ENCODE measurements at places on chromosomes 11 and 22.

DNA sequence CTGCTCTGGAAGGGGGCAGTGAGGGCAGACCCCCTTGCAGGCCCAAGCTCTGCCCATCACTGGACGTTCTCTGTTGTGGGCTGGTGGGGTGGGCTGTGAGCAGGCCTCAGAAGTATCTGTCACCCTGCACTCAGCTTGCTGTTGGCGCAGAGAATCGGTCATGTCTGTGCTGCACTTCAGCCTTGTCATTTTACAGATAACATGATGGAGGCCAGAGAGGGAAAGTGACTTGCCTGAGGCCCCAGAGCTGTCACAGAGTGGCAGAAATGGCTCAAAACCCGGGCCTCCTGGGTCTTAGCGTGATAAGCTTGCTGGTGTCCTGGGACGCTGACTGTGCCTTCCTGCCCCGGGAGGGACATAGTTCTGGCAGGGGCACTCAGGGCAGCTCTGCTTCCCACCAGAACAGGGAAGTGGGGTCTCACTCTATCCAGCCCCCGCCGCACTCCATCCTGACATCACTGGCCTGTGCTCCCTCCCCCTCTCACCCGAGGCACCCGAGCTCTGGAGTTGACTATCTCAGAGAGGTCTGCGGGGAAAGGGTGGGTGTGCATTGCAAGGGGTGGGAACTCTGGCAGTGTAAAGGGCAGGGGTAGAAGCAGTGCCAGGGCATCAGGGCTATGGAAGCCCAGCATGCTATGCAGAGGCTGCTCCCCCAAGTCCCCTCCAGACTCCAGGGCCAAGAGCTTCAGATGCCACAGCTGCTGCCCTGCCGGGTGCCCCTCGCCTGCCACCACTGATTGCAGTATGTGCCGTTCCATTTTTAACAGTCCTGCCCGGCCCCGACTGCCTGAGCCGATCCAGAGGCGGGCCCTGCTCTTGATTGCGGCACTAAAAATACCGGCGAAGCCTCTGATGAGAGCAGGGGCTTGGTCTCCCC lies 50.4 kb upstream of the NECTIN1 start:
- no peak for DNase-seq

DNA sequence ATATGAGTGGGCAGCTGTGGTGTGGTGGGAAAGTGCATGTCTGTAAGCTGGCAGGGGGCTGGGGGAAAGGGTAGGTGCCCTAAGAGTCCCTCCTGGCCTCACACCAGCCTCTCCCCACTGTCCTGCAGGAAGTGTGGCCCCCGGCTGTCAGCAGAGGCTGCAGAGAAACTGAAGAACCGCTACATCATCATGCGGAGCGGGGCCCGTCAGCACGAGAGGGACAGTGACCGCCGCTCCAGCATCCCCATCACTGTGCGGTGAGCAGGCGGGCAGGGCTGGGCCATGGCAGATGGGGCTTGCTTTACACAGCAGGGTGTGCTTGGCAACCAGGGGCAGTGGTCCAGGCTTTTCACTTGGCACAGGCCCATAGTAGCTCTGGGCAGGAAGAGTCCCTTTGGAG lies 19.8 kb downstream of the MCM5 start:
- no peak for DNase-seq

DNA sequence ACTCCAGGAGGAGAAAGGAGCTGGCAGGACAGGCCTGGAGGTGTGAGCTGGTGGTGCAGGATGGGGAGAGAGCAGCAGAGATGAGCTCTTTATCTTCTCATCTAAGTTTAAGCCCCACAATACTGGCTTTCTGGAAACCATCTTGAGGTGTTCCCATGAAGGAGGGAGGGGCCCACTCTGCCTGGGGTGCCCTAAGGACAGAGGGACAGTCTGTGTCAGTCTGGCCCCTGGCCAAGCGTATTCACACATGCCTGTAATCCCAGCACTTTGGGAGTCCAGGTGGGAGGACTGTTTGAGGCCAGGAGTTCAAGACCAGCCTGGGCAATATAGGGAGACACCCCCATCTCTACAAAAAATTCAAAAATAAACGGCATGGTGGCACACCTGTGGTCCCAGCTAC lies 8.9 kb downstream of the SERHL2 start:
- no peak for DNase-seq

DNA sequence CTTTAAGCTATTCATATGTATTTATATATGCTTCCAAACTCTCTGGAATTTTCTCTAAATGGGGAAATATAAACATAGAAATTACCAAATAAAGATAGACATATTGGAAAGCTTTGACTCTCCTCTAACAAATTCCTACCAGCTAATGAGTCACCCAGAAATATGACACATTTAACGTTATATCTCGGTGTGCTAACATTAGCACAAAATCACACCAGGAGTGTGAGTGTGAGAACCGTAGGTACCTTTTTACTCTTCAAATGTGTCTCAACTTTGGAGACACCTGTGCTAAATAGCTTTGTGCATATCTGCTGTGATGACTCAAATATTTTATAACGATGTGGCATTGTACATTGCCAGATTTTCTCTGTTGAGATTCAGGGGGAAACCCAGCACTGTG lies 714.4 kb downstream of the METTL15 start:
- DNase-seq: no peak

DNA sequence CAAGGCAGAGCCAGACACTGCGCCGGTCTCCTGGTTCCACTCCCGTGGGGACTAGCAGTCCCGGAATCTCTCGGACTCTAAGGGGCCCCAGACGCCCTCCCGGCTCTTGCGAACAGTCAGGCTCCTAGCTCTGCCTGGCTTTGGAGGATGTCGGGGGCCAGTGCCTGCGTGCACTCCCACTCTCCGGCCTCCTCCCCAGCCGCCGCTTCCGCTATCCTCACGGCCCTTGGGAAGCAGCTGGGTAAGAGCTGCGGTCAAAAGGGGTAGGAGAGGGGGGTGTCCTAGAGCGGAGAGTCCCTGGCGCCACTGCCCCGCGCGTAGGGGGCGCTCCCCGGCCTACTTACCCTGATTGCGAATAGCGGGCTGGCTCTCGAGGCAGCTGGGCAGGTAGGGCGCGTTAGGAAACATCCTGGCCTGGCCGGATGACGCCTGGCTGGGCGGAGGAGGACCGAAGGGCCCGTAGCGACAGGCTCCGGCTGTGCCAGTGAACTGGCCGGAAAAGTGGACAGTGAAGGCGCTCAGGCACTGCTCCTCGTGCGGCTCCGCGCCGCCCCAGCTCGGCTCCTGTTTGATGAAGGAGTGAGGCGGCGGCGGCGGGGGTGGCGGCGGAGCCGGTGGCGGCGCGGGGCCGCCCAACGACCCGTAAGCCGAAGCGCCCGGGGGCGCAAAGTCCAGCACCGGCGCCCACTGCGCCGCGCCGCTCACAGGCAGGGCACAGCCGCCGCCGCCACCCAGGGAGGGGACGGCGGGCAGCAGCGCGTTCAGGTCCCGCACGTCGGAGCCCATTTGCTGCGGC lies 785 bp downstream of the WT1 start:
- DNase-seq: no peak

- DNase-seq: no peak
Measured at GRCh38 chr11:93747122-93747521, 5.7 kb downstream of the C11orf54 start.

DNA sequence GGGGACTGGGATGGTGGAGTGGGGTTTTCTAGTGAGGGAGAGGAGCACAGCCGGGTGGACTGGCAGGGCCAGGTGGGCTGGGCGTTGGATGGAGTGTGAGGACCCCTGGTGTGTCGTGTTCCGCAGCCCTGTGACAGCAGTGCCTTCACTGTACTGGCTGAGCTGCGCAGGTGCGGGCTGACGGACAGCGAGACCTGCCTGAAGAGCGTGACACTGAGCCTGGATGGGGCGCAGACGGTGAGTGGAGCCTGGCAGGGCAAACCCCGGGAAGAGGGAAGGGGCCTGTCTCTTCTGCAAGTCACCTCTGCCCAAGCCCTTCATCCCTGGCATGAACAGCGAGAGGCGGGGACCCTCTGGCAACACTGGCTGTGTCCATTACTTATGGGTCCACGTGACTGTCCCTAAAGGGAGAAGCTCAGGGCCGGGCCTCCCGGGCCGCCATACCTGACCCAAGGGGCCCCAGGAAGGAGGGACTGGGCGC lies 10.0 kb downstream of the MUC5AC start:
- DNase-seq: no peak

DNA sequence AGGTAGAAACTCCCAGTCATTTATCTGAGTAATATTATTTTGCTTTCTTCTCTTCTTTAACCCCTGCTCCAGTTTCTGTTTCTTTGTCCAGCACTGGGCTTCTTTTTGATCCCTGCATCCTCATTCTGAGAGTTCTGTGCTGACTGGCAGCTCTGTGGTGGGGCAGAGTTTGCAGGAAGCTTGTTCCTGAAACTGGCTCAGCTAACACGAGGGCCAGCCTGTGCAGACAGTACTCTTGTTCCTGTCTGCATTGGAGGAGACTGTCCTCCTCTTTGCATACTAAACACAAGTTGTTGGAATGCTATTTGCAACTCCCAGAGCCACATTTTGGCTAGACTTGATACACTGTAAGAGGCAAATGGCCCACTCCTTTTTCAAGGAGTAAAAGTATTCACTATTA lies 93.1 kb upstream of the HORMAD2 start:
- DNase-seq: no peak

- DNase-seq: no peak
Measured at GRCh38 chr11:65773784-65774411, 6.9 kb downstream of the AP5B1 start.

DNA sequence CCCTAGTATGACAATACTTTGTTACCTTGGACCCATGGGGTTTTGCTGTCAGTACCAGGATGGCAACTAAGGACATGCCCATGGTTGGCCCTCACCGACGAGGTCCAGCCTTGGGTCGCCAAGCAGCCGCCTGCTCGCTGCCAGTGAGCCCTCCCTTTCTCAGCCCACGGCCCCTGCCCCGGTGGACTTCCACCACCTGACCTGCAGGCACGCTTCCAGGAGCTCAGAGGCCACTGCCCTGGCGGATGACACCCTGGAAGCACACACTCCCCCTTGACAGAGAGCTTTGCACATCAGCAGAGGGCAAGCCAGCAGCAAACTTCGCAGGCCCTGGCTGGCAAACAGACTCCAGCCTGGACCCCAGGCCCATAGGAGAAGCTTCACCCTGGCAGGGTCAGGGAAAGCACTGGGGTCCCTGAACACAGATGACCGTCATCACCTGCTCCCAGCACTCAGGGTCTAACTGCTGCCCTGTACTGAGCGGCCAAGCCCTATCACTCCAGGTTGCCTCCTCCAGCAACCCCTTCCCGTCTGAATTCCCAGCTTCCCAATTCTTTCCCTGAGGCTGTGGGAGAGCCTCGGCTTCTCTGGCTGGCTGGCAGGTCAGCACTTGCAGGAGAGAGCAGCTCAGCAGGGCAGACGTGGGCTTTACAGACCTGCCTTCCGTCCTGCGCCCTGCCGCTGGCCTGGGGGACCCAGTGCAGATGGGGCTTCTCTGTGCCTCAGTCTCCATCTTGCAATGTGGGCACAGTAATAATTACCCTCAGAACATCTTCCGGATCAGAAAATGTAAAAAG lies 2.7 kb upstream of the PPARA start:
- no peak for DNase-seq

GRCh38 chr22:31947296-31947695 lies 3.0 kb downstream of the YWHAH start:
- no peak for DNase-seq
